ENCODE measurements at places on chromosomes 16 and 17.

- DNase-seq = no peak
Observed at GRCh38 chr17:50682938-50683337, 24.8 kb downstream of the ANKRD40 start.

DNA sequence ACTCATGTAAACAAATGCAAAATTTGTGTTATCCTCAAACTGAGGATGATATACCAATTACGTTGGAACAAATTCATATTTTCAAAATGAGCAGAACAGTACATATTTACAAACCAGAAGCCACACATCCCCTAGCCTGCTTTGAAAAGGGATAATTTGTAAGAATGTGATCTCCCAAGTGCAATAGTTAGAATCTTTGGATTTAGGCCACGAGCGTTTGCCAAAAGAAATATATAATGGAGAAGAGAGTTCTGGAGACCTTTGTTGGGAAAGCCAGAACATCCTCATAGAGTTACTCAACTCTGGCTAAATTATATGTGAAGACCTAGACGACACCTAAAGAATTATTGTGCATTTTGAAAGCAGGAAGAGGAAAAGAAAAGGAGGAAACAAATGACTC, 449.3 kb downstream of the KCNJ2 start:
- DNase-seq = no peak

GRCh38 chr17:81832608-81833159, 407 bp downstream of the MCRIP1 start:
- peak; percentile 38 for DNase-seq

- no peak for DNase-seq
Observed at GRCh38 chr16:24670623-24671454, 58.6 kb upstream of the TNRC6A start.

GRCh38 chr17:46772475-46773220, 45.8 kb downstream of the WNT3 start:
- no peak for DNase-seq

GRCh38 chr16:56669005-56669839, at the start of gene MT1H:
MT1H (plus strand) TSS chr16:56669814; CDS start chr16:56669885, 71 bp downstream.
- no peak for DNase-seq

GRCh38 chr17:67554634-67555033, 163.1 kb upstream of the NOL11 start:
- DNase-seq = no peak
